Stimulated activated CD4-positive, alpha-beta T cell treated with anti-CD3 and anti-CD28 coated beads, Interleukin-12 subunit alpha, Interleukin-12 subunit beta, amount 100 ng/mL, for 4 hours (primary cell): ENCODE measurements at places on chromosomes 1 and 21.

- DNase-seq = no peak
Observed at GRCh38 chr1:31712630-31713029, 8.8 kb upstream of the COL16A1 start.

DNA sequence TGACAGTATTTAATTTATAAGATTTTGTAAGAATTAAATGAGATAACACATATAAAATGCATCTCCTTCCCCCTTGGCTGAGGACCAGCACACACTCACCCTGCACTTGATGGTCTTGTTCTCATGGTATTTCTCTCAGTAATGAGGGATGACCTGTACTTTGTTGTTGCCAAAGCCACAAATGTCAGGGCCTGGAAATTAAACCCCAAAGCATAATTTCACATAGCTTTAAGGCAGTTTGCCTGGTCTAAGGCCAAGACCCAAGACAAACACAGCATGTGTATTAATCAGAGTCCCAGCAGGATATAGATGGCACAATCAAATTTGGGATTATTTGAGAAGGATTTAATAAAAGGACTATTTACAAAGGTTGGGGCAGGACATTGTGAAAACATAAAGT, 48.6 kb upstream of the EPS15 start:
- DNase-seq = no peak

GRCh38 chr1:2583331-2583791, 3.2 kb upstream of the PRXL2B start:
- DNase-seq = no peak

DNA sequence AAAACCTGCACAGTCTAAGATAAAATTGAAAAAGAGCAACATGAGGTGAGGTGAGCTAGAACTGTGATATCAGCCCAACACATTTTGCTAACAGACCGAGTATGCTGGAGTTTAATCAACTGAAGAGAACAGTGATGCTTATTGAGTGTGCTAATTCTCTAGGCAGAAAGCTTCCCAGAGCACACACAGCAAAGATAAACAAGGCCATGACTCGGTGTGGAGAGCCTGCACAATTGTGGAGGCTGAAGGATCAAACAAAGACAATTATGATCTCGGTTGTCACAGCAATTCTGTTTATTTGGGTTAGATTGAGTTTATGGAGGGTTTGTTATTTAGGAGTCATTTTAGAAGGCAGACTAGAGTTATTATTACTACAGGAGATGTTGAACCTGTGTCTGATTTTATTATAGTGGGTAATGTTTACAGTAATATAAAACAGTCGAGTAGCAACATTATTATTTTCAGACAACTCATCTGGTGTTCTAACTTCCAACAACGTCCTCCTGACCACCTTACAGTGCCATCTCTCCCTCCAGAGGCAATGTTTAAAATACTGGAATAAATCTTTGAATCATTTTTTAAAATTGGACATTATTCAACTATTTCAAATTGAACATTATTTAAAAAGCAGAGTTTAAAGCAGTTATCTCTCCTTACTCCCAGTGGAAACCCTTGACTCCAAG, 40.2 kb downstream of the DPT start:
- no peak for DNase-seq

DNA sequence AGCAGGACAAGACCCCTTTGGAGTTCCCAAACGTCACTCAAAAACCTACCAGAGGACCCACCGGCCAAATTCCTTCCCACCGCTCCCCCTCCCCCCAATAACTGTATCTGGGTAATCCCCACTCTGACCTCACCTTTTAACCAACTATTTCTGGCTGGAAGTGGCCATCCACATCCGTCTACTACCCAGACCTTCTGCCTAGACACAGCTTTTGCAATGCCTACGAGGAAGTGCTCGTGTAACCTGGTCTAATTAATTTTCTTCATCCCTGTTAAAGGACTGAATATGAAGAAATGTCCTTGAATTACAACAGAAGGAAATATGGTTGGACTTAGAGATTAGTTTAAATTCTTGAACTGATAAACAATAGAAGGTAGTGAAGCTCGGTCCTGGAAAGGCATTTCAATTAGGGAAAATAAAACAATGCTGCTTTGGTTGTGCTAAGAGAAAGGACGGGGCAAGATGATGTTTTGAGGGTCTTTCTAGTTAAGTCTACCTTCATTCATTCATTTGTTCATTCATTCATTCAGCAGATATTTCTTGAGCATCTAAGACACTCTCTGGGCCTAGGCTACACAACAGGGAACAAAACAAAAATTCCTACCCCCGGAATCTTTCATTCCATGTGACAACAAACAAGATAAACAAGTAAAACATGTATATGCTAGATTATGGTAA, 18.8 kb downstream of the AVPR1B start:
- no peak for DNase-seq

DNA sequence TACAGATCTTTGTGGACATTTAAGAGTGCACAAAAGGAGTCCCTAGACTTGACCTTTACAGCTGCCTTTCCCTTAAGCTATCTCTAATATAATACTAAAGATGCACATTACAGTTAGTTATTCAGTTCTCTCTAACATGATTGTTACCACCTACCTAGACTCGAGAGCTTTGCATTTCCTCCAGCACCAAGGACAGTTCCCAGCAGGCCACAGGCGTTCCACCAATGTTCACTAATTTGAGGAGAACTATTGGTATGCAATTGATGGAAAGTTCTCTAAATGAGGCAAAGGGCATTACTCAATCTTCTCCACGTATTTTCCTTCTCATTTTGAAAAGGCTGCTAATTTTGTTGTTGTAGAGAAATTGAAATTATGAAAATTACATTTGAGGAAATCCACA, 5.4 kb upstream of the NTNG1 start:
- peak; percentile 9 for DNase-seq

GRCh38 chr1:201530741-201531531, 8.0 kb upstream of the NAV1 start:
- DNase-seq = peak; percentile 37

DNA sequence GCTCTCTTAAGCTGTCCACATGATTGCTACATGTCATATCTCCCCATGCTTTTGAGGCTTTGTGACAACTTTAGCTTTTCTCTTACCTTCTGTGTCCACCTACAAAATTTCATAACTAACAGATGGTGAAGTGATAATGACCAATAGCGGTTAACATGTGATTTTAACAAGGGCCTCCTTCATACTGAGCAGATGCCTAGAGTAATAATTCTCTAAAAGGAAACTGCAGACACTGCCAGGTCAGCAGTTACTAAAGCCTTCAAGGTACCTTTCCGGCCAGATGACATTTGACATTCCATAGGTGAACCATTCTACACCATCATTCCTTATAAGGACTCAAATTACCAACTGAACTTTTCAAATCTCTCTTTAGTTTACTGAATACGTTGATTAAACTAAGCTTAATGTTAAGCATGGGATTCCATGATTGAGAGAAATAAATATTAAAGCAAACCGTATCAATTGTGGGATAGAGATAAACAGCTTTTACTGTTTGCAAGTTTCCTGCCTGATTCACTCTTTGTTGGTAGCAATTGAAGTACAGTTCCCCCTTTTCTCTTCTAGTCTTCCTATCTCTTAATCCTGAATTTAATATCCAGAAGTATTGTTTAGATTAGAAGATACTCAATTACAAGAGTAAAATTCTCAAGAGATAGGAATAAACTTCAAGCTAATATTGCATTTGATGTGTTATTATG, 205.1 kb downstream of the PLA2G4A start:
- DNase-seq = no peak

DNA sequence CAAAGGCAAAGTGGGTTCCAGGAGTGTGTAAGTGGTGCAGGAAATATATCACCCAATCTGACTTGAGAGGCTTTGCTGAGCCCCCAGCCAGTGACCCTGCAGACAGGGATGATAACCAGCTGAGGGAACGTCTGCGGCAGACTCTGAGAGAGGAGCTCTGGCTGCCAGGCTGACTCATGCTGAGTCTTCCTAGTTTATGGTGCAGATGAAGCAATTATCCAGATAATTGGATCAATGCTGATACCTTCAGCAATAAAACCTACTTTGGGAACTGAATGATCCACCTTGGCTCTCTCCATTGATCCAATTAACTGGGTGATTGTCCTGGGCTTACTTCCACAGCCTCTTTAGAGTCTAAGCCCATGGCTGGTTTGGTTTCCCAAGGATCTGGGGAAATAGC, 7.3 kb downstream of the C8B start:
- no peak for DNase-seq

GRCh38 chr1:3018576-3018975, 2.7 kb upstream of the ACTRT2 start:
- no peak for DNase-seq

- DNase-seq = no peak
Observed at GRCh38 chr1:226133504-226134123, 52.9 kb downstream of the ACBD3 start.

DNA sequence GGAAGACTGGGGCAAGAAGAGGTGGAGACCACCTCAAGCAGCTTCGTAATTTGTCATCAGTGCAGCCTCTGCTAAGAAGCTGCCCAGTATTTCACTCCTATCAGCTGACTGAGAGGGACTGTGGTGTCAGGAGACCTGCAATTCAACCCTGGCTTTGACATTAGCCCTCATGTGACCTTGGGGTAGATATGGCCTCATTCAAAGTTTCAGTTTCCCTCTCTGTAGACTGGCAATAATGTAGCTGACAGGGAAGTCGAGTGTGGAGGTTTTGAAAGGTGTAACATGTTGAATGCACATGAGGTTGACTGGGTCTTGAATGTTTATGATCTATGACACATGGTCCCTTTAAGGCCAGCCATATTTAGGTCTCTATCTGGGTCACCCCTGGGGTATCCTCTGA, 2.2 kb upstream of the SPRR4 start:
- no peak for DNase-seq

DNA sequence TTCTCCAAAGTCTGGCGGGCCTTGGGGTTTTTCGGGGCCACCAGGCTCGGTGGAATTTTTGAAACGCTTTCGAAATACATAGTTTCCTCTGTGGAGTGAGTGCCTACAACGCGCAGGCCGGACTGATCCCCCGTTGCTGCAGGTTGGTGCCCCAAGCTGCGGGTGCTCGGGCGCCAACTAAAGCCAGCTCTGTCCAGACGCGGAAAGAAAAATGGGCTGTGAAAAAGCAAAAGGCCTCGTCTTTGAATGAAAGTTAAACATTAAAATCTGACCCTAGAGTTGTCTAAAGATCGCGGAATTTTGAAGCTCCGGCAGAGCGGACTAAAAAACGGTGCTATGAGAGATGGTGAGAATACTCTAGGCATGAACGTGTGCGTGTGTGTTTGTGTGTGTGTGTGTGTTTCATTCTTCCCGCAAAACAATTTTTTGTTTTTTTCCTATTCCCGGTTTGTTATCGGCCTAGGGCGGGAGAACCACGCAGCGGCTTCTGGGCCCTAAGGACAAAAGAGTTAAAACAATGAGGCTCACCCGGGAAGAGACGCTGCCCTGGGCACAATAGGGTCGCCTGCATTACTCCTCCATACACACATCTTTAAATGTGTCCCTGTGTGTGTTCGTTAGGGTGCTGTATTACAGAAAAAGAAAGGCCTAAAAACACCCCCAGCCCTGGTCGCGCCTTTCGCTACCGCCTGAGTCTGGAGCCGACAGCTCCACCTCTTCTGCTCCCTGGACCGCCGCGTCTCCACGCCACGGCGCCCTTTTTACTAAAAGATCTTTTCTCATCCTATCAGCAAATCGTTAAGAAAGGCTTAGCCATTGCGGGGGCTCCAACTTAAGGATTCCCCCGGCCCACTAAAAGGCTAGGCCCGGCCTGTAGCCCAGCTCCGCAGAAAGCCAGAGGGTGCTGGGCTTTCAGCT, 3.2 kb downstream of the TBX15 start:
- DNase-seq = no peak

GRCh38 chr1:27521336-27521831, 31.4 kb upstream of the WASF2 start:
- peak; percentile 49 for DNase-seq

GRCh38 chr21:45113543-45113942, 39.2 kb downstream of the ADARB1 start:
- no peak for DNase-seq

DNA sequence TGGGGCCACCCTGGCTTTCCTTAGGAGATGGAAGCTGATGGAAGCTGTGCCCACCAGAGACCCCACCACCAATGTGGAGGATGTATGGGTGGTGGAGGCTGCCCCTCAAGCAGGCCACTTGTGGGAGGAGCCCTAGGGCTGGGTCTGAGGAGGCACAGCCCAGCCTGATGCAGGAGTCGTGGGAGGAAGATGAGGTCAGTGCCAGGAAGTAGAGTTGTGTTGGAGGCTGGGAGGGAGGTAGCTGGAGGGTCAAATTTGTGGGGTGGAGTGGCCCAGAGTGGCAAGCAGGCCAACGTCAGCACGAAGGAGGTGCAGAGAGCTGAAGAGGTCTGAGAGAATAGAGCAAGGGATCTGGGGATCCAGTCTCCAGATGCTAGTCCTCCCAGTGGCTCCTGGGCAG, 119.0 kb upstream of the USP24 start:
- no peak for DNase-seq

- no peak for DNase-seq
Observed at GRCh38 chr1:150528196-150528595, 12.6 kb downstream of the FALEC start.

DNA sequence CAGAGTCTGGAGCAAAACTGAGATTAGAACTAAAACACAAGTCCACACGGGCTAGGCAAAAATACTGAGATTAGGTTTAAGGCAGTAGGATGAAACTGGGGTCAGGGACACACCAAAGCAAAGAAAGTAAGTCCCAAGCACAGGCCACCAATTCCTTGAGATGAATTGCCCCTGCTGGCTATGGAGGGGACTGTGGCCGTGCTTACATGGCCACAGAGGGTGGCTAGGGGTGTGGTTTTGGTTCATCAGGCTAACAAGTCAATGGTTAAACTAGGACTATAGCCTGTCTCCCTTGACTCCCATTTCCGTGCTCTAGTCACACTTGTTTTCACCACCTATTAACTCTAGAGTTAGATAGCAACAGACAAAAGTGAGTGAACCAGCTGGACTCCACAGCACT, 394.8 kb downstream of the PBX1 start:
- DNase-seq = no peak

- no peak for DNase-seq
Observed at GRCh38 chr1:63617450-63617849, 24.2 kb downstream of the PGM1 start.

GRCh38 chr1:246506367-246506673, 759 bp downstream of the SMYD3 start:
- DNase-seq = no peak

DNA sequence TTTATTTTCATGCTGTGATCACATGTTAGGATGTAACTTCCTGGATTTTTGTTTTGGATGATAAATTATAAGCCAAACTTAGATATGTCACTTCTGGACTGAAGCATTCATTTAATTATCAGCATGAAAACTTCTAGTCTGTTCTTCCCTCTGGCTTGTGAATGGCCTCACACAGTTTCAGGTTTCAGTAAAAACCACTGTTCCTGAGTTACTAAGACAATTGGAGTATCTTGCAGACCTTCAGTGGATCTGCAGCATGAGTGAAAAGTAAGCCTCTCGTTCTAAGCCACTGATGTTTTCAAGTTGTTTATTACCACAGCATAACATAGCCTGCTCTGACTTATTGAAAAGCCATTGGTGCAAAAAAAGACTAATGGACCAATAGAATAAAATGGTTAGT, 55.3 kb upstream of the RGS21 start:
- no peak for DNase-seq

GRCh38 chr1:227033880-227034279, 93.8 kb downstream of the COQ8A start:
- DNase-seq = no peak
